ENCODE measurements at places on chromosomes 7 and 10.

DNA sequence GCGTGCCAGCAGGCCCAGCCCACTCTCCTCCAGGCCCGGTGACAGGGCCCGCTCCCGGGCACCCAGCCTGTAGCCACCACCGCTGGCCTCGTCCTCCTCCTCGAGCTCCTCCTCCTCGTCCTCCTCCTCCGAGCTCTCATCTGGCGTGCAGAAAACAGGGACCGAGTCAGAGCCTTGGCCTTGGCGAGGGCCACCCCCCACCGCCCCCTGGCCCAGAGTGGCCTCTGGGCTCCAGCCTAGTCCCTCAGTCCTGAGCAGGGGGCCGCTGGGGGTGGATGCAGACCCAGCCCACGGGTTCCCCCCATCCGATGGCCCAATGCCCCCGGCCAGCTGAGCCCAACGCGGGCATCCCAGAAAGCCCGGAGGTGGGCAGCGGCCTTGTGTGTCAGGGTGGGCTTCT is 62.9 kb downstream of the SLC29A4 start:
- no peak for DNase-seq

DNA sequence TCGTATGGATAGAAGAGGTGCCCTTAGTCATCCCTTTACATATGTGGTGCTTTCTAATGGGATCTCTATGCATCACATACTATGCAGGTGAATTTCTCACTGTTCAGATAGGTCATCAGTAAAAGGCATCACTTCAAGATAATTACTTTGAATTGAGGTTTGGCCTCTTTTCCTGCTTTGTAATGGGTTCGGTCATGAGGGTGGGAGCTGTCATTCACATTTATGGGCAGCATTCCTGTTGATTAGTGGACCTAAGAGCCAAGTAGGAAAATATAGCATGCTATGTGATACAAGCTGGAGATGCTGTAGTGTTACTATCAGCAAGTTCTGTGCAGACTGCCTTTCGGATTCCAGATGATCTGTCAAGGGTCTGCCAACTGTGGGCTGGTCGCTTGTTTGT is 156.3 kb downstream of the LCOR start:
- no peak for DNase-seq

GRCh38 chr10:13188593-13188992 is 27.2 kb downstream of the MCM10 start:
- DNase-seq = no peak

DNA sequence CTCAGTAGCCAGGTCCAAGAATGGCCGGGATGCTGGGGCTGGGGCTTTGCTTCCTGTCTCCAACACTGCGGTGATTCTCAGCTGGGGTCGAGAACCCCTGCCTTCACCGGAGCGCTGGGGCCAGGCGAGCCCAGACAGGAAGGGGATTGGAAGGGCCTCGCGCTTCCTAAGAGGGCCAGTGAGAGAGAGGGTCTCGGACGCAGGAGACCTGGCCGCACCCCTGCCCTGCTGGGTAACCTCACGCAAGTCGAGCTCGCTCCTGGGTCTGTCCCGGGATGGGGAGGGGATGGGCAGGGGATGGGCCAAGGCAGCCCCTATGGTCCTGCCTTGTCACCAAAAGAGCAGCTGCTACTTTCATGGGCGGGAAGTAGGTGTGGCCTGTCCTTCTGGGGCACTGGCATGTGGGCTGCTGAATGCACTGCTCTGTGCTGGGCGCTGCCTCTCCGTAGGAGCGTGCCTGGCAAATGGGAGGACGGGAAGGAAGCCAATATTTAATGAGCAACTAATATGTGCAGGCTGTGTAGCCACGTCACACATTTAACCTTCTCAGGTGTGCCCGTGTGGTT is 20.0 kb downstream of the KCNK18 start:
- no peak for DNase-seq

DNA sequence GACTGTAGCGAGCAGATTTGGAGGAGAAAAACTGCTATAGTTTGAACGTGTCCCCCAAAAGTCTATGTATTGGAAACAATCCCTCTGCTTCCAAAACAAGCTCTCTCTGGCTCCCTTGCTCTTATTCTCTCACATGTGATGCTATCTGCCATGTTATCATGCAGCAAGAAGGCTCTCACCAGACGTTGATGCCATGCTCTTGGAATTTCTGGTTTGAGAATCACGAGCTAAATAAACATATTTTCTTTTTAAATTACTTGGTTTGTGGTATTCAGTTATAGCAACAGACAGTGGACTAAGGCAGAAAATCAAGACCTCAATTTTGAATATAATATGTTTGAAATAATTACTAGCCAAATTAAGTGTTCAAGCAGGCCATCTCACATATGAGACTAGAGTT is 17.5 kb upstream of the GNAT3 start:
- no peak for DNase-seq

DNA sequence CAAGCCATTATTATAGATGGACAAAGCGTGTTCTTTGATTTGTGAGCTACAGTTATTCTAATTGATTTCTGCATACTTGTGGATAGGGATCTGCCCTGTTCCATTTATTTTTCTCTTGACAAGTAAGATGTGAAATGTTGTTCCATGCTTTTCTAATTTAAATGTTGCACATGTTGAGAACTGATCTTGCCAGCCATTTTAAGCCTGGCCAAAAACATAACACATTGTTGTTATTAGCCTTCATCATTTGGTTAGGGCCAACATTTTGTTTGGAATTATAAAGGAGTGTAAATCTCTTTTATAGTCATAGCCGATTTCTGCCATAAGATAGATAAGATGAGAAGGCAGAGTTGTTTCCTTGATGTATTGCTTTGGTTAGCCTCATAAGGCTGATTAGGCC is 117.0 kb downstream of the WNT2 start:
- no peak for DNase-seq

GRCh38 chr10:3758491-3758970 is 26.5 kb downstream of the KLF6 start:
- DNase-seq = no peak

- DNase-seq = no peak
Measured at GRCh38 chr10:118963933-118964332, 65.6 kb upstream of the NANOS1 start.

DNA sequence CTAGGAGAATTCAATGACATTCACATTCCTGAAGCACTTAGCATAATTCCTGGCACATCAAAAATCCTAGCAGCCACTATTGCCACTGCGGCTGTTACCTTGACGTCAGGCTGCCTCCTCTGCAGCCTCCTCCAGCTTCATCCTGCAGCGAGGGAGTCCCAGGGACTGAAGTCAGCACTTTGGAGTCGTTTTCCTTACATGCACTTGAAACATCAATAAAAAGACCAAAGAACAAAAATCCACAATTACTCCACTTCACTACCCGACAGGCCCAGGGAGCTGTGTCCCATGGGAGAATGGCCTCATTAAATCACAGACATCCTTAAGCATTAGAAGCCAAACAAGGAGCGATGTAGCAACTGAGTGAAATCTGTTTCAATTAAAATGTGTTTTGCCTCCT is 48.6 kb upstream of the NANOS1 start:
- no peak for DNase-seq

DNA sequence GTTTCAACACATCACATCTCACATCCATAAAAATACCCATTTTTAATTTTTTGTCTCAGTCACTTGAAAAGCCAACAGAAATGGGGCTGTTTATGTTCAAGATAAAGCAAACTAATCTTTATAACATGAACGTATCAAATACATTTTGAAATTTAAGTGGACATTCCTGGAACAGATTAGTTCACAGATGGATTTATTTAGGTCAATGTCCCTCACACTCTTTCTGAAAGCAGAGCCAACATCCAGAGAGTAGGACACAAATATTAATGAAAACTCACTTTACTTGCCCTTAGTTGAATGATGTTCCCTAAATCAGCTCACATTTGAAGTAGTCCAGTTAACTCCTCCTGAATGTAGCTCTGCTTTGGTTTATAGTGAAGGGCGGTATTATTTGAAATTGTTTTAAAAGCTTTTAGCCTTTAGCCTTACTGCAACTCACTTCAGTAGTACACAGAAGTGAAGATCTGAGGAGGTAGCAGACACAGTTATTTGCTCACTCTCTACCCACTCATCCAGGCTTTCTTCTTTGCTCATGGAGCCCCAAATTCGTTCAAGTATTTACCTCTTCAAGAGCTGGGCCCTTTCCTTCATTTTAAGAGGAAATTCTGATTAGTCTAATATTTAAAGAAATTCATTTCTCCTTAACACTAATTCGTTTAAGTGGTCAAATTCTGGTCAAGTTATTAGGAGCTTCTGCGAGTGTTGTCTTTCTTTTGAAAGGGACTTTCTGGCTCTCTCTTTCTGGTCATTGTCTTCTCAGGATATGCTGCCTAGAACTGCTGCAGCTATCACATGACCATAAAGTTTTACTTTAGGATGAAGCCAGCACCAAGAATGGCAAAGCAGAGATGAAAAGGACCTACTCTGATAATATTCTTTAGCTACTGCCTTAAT is 180.6 kb upstream of the AGR3 start:
- peak; percentile 9 for DNase-seq

DNA sequence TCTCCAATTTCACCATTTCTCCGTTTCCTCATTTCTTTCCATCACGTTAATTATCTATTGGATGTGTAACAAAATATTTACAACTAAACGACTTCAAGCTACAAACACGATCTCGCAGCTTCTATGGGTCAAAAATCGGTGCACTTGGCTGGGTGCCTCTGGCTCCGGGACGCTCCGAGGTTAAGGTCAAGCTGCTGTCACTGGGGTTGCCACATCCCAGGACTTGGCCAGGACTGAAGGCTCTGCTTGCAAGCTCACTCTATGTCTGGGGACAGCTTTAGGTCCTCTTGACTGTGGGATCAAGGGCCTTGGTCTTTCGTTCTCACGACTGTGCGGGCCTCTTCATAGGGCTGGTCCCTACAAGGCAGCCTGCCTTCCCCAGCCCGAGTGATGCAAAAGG is 159.7 kb downstream of the CCDC3 start:
- DNase-seq = no peak

GRCh38 chr7:29386196-29386765 is 177.4 kb upstream of the PRR15 start:
- DNase-seq = no peak

DNA sequence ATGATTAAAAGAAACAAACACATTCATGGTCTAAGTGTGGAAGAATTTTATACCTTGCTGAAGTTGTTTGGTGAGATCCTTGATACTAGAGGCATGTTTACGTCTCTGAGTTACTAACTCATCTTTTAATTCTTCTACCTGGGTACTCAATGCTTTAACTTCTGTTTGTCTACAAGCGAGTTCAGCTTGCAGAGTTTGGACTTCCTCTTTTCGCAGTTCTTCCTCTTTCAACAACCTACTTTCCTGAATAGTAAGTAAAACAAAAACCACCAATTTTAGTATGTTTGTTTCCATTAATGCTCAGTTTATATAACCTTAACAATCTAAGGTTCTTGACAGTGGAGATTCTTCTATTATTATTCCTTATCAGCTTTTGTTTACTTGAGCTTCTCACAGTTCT is 42.9 kb downstream of the CCDC186 start:
- no peak for DNase-seq

GRCh38 chr10:26555719-26556368 is 117.7 kb downstream of the APBB1IP start:
- no peak for DNase-seq

- DNase-seq = no peak
Measured at GRCh38 chr7:66138994-66139752, 24.5 kb downstream of the CRCP start.

DNA sequence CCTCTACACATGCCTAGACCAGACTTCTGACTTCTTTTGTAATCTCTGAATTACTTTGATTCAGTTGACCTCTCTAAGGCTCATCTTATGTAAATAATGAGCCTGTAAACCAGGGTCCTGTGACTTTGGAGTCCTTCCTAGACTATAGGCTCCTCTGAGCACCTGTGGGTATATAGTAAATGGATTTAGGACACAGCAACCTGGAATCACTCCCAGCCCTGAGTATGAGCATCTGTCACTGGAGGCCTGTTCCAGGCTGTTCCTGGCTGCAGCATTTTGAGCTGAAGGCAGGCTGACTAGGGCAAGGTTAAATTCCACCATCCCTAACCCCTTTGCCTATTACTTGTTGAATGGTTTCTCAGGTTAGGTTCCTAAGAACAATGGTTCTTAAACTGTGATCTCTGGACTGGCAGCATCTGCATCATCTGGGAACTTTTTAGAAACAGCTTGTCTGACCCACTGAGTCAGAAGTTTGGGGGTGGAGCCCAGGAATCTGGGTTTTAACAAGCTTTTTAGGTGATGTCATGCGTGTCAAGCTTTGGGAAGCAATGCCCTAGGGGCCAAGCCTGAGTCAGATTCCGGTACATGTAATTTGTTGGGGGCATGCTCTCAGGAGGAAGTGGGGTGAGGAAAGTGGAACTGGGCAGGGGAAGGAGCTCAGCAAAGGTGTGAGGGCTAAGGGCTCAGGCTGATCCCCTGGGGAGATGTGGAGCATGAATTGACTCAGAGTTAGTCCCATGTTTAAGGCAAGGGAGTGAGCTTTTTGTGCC is 28.2 kb downstream of the MINDY4 start:
- peak; percentile 88 for DNase-seq

DNA sequence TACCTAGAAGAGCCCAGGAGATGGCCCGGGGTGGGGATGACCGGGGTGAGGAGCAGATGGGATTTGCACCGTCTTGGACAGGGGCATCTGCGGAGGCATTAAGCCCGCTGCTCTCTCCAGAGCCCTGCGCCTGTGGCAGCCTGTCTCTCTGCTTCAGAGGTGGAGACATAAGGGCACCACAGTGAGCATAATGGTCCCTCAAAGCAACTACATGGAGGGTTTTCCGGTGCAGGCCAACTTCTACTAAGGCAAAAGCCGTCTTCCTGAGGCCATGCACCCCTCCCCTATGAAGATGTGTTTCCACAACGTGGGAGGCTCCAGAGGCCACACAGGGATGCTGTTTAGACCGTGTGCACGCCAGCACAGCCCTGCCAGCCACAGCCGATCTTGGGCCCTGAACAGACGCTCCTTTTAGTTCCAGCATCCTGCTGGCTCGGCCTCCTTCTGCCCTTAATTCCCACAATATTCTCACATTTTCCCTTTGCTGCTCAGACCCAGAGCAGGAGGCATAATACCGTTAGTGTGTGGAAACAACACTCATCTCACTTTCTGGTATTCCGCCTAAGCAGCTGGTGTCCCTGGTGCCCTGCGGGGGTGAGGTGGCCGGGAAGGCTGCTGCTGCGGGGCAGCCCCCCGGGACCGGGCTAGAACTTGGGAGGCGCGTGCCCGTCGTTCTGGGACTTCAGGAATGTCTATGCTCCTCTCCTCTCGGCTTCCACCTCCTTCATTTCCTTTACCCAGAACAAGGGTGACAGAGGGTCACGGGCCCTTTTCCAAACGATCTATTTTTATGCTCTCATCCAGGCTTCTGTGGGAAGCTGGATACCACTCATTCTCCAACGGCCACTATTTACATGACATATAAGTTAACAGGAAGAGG is 266.9 kb downstream of the TNS3 start:
- DNase-seq = peak; percentile 72

DNA sequence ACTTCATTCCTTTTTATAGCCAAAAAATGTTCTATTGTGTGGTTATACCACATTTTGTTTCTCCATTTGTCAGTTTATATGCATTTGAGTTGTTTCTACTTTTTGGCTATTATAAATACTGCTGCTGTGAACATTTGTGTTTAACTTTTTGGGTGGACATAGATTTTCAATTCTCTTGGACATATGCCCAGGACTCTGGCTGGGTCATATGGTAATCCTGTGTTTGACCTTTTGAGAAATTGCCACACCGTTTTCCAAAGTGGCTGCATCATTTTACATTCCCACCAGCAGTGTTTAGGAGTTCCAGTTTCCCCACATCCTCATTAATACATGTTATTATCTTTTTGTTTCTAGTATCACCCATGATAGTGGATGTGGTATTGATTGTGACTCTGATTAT is 39.4 kb downstream of the CSGALNACT2 start:
- DNase-seq = no peak

Measured in cerebellum (tissue), 4 donors.